ENCODE measurements at places on chromosomes 3 and 15. TPM values are rescaled to one million over a fixed set of nuclear protein-coding genes. Genes with fewer than 3 reads are reported as not detected.

The SHC4 gene
- under 0.01 TPM for total RNA-seq

The LINGO1 gene
- total RNA-seq = under 0.01 TPM

The LDHAL6B gene
- not detected for total RNA-seq

The ADAMTSL3 gene
- total RNA-seq = under 0.01 TPM

The SEMA3G gene
- 0.34 TPM for total RNA-seq

The HTR3E gene
- total RNA-seq = not detected

The GOLGA8T gene
- not detected for total RNA-seq

The ZPLD1 gene
- total RNA-seq = 0.07 TPM

The REC114 gene
- total RNA-seq = not detected

The RETNLB gene
- total RNA-seq = not detected

The GRK7 gene
- total RNA-seq = not detected

The SYNPR gene
- not detected for total RNA-seq

The HGD gene
- total RNA-seq = 0.28 TPM

The EBLN2 gene
- 7.0 TPM for total RNA-seq

The PARP3 gene
- 3.1 TPM for total RNA-seq

The FAM3D gene
- 8.5 TPM for total RNA-seq

The CHRM5 gene
- total RNA-seq = not detected

The CD276 gene
- 71.6 TPM for total RNA-seq
